Caki2 (cell line): ENCODE measurements at places on chromosomes 7 and 10. TPM values are rescaled to one million over a fixed set of nuclear protein-coding genes. Genes with fewer than 3 reads are reported as not detected.

Gene ADCY1
- 0.32 TPM in 1 of 2 replicates, not detected in the other for total RNA-seq

- DNase-seq = no peak
Observed at GRCh38 chr10:58753425-58753824, 240.8 kb downstream of the BICC1 start.

Gene GPR15LG
- total RNA-seq = not detected in 2 replicates

DNA sequence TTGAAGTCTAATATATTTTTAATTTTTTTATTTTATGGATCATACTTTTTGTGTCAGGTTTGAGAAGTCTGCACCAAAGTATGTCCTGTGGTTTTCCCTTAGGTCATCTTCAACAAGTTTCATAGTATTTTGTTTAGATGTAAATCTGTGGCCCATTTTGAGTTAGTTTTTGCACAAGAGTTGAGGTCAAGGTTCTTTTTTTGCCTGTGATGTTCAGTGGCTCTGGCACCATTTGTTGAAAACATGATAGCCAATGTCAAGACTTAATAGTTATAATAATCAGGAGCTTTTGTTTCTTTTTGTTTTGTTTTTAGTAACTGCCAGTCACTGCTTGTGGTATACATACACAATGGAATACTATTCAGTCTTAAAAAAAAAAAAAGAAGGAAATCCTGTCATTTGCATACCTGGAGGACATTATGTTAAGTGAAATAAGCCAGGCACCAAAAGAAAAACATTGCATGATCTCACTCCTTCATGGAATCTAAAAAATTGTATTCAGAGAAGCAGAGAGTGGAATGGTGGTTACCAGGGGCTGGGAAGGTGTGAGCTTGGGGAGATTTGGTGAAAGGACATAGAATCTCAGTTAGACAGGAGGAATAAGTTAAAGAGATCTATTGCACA is 61.3 kb downstream of the EGFR start:
- DNase-seq = no peak

Gene NUTM2D
- 2.1 and 3.2 TPM in 2 replicates for total RNA-seq

- no peak for DNase-seq
Observed at GRCh38 chr10:12975266-12975665, 26.2 kb downstream of the CCDC3 start.

DNA sequence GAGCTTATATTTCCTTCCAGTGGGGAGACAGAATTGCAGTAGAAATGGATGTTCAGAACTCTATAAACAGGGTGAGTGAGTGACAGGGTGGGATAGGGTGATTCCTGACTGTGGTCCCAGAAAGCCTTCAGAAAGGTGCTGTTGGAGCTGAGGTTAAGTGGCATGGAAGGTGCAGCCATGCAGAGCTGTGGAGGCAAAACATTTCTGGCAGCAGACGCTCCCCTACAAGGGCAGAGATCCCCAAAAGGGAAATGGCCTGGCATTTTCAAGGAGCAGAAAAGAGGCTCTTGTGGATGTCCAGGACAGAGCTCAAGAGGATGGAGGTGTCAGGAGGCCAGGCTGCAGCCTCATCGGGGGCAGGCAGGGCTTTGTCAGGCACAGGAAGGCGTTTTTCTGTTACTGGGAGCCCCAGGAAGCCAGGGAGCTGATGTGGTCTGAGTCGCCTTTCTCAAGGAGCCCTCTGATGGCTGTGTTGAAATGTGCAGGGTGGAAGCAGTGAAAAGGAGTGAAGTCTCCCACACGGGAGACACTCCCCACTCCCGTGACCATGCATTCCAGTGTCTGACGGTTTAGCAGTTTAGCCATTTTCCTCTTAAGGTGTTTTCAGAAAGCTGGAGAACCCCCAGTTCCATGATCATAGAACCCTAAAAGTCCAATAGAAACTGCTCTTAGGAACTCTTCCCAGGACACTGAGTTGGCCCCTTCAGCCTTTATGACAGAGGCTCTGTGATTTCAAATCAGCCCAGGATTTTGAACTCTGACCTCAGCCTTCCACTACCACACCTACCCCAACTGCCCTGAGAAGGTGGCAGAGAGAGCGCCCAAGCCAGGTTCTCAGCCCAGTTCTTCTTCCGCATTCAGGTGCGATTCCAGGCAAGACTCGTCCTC is 96.2 kb downstream of the C10orf105 start:
- no peak for DNase-seq

- DNase-seq = no peak
Observed at GRCh38 chr10:120832106-120832505, 19.1 kb upstream of the WDR11 start.

- no peak for DNase-seq
Observed at GRCh38 chr10:124122211-124122610, 28.8 kb upstream of the CHST15 start.

GRCh38 chr7:138935465-138936011 is 45.7 kb downstream of the KIAA1549 start:
- peak; percentile 69 for DNase-seq

Gene CCL26
- not detected in 2 replicates for total RNA-seq

Gene C10orf67
- 0.07 and 0.14 TPM in 2 replicates for total RNA-seq

GRCh38 chr7:118352867-118353453 is 128.5 kb downstream of the ANKRD7 start:
- DNase-seq = peak; percentile 18

GRCh38 chr10:47214520-47214919 is 85.5 kb upstream of the GDF10 start:
- peak; percentile 68 for DNase-seq

DNA sequence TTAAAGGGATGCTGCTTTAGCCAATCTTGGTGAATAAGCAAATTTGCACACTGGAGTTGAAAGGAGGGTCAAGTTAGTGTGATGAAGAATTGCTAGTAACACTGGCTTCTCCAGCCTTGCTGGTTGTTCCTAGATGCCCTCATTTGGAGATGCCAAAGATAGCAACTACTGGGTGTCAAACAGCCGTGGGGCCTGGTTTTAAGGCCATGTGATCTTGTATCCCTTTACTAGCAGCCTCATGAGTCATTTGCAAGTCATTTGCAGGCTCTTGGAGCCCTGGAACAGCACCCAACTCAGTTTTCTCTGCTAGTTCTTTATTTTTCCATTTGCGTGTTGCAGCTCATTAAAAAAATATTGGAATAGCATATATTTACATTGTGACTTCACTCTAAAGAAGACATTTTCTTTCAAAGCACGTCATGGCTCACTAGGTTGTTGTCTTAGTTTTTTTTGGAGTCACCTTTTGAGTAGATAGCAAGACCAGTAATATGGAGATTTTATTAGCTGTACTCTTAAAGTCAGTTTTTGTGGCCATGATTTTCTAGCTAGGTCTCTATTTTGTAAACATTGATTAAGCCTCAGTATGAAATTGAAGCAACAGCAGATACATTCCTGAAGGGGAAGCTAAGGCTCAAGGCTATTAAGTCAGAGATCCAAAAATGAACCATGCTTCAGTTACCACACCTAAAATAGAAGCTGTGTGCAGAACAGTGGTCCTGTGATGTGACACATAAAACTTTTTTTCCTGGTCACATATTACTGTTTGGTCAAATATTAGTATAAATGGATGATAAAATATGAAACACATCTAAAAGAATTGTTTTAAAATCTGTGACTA is 1.3 kb downstream of the LSMEM1 start:
- DNase-seq = peak; percentile 92

- peak; percentile 53 for DNase-seq
Observed at GRCh38 chr10:4672201-4672600, 153.8 kb upstream of the AKR1E2 start.

Gene OR2A42
- total RNA-seq = not detected in 2 replicates

- no peak for DNase-seq
Observed at GRCh38 chr7:99032928-99033327, 111.0 kb downstream of the SMURF1 start.

DNA sequence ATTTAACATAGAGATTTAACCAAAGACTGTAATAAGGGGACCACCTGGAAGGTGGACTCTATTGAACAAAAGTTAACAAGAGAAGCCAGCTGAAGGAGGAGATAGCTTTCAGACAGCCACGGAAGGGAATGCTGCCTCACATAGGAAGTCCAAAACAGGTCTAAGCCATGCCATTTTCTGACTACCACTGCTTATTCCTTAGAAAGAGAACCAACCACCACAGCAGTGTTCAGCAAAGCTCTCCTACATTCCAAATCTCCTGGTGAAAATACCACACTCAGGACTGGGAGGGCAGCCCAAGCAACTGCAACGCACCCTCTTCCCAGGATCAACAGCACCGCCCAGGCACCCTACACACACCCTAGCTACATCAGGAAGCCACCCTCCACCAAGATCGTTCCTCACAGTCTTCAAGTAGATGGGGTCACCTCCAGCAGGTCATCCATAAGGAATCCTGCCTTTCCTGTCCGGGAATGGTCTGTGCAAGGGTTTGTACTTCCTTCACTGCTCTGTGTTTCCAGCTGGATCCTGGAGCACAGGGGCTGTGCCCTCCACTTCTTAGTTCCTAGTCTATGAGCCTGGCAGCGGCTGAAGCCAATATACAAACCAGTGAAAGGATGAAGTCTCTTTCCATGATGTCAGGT is 2.5 kb downstream of the KIAA1549 start:
- DNase-seq = no peak

Gene MLLT10
- total RNA-seq = 18.9 and 30.5 TPM in 2 replicates

DNA sequence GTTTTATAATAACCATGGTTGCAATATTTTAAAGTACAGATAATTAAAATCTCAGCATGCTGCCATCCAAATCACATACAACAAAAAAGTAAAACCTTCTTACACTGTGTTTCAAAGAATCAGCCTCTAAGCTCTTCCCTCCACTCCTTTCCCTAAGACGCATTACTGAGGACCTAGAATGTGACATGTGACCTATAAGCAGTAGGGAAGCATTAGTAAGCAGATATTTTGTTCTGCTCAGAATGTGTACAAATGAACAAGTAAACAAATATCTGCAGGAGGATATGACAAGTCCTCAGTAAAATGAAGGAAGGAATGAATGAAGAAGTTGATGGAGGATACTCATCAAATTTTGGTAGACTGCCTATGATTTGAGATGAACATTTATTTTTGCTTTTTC is 49.1 kb downstream of the RAB11FIP2 start:
- no peak for DNase-seq

Gene SVOPL
- not detected in 2 replicates for total RNA-seq

DNA sequence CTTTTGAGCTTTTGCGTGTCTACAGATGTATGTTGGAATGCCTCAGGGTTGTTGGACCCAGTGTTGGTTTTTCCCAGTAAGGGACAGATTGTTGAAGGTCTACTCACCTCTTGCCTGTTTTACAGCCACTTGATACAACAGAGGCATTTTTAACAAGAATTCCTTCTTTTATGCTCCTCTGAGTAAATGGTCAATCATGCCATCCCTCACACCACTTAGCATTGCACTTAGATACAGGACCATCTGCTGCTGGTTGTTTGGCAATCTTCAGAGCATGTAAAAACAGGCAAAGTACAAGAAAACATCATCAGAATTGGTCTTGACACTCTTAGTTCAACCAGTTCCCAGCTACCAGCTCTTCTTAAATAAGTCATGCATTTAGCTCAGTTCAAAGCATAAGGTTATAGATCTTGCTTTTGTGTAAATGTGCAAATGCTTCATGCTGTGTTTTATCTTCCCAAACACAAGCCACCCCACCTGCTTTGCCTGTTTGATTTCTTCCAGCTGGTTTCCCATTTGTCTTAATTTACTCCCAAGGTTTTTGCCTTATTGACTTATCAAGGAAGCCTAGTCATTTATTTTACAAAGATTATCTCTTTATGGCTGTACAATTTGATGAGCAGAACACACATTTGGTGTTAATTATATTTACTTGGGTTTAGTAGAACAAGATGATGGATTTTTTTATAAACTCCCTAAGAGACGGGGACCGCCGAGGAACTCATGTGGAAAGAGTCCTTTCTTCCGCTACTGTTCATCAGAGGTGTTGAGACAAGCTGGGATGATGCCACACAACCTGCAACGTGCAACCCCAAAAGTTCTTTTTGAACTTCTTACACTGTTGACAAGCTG is 136.6 kb downstream of the AHR start:
- no peak for DNase-seq

DNA sequence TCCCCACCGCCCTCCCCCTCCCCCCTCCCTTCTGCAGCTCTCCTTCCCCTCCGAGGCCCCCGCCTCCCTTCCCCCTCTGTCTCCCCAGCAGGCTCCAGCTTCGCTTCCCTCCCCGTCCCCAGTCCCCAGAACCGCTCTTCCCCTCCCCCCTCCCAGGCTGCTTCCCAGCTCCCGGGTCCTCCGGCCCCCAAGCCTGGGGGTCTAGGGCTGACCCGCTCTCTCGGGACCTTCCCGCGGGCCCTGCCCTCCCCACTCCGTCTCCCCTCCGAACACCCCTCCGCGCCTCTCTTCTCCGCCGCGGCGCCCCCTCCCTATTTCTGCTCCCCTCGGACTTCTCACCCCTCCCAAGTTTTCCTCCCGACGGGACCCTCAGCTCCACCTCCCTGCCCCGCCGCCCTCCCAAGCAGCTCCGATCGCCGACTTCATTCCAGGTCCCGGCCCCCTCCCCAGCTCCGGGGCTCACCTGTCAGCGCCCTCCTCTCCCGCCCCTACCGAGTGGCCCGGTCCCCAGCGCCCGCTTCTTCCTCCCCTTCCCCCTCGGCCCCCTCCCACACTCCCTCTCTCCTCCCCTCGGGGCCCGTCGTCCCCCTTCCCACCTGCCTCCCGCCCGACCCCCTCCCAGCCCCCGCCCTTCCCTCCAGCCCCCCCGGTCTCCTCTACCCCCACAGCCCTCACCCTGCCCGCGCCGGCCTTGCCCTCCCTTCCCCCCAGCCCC is 990 bp downstream of the ZNF467 start:
- DNase-seq = no peak

DNA sequence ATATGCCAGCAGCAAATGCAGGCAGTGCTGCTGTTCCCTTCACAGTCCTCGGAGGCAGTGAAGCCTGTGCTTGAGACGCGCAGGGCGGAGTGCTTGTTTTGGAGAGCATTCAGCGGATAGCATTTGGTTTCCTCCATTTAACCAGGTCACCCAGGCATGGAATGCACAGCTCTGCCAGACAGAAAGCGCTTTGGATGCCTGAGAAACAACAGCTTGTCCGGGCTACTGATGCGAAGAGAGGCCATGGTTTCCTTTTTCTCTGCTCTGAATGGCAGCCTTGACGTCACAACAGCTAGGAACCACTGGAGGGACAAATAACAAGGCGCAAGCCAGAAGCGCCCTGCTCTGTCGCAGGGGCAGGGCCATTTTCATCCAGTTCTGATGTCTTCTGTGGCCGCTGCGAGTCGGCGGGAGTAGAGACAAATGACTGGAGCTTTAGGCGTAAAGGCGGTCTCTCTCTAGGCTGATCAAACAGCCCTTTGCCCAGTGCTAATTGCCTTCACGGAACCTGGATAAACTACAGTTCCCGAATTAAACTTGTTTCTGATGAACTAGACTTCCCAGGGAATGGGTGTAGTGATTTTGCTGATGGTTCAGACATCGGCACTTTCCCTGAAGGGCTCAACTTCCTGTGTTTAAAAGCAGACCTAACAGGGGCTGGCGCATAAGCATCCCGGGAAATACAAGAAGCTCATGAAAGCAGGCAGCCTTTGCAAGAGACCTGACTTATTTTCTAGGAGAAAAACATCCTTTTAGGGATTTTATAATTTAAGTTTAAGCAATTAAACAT is 187.6 kb upstream of the KLF14 start:
- peak; percentile 96 for DNase-seq

- no peak for DNase-seq
Observed at GRCh38 chr10:1502451-1502850, 234.9 kb downstream of the ADARB2 start.
